Activated CD8-positive, alpha-beta memory T cell treated with anti-CD3 and anti-CD28 coated beads for 36 hours (primary cell): ENCODE measurements at places on chromosomes 13 and 19. TPM values are rescaled to one million over a fixed set of nuclear protein-coding genes. Genes with fewer than 3 reads are reported as not detected.

Gene PTGER1
- 0.53 TPM for total RNA-seq

Gene XPO4
- 32.7 TPM for total RNA-seq

Gene KMT2B
- 53.1 TPM for total RNA-seq

Gene FXYD7
- not detected for total RNA-seq

Gene ZNF324
- 19.6 TPM for total RNA-seq

Gene EBI3
- total RNA-seq, result 9.7 TPM

Gene ATP12A
- total RNA-seq, result 4.6 TPM

Gene KIR3DL1
- total RNA-seq, result 0.38 TPM

Gene GAPDHS
- total RNA-seq, result not detected

Gene ZNF547
- 1.9 TPM for total RNA-seq

Gene LGALS7B
- not detected for total RNA-seq

Gene SHISA7
- not detected for total RNA-seq

Gene TNFSF11
- total RNA-seq, result 7.4 TPM

Gene LCP1
- total RNA-seq, result 846 TPM

Gene KLK12
- total RNA-seq, result not detected

Gene KIR3DL2
- total RNA-seq, result 0.40 TPM

Gene CGB5
- total RNA-seq, result not detected

Gene SHISA2
- 0.13 TPM for total RNA-seq

Gene DHX34
- total RNA-seq, result 23.3 TPM

Gene ACP5
- 2.5 TPM for total RNA-seq

Gene RAB8A
- total RNA-seq, result 226 TPM

Gene SLC25A41
- 0.48 TPM for total RNA-seq

Gene SAE1
- 152 TPM for total RNA-seq

Gene SERP2
- total RNA-seq, result 0.53 TPM

Gene ZSCAN4
- not detected for total RNA-seq

Gene TMEM190
- total RNA-seq, result not detected

Gene DDA1
- total RNA-seq, result 45.9 TPM

Gene SCAMP4
- total RNA-seq, result 43.6 TPM

Gene STOML3
- not detected for total RNA-seq

Gene SCN1B
- 1.3 TPM for total RNA-seq

Gene OR7A5
- total RNA-seq, result not detected

Gene TPRX1
- total RNA-seq, result not detected

Gene TMEM143
- 14.1 TPM for total RNA-seq

Gene TEX26
- not detected for total RNA-seq

Gene PDCD5
- total RNA-seq, result 286 TPM
